ENCODE measurements at places on chromosomes 3 and 15.
A peak's percentile ranks its signal among the peaks of the same experiment; 100 is the strongest.

DNA sequence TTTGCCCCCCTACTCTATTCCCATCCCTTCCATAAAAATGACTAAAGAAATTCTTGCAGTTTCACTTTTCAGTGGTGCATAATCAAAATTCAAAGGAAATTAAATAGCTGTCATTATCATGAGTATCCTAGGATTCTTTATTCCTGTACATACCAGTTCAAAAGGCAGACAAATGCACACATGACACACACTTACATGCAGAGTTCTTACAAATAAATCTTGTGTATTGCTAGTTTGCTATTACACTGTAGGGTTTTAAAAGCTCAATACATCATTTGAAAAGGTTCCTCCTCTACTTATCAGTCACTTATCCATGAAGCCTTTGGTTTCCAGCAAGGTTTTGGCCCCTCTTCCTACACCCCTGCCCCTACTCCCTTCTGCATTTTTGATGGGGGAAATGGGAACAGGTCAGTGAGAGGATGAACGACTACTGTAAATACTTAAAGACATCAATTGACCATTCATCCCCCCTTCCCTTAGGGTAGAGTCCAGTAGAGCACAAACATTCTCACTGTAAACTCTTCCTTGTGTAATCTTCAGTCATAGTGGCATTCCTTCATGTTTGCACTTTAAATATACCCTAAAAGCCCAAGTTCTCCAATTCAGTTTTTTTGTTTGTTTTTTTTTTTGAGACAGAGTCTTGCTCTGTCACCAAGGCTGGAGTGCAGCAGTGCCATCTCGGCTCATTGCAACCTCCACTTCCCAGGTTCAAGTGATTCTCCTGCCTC lies 92.6 kb downstream of the SUCLG2 start:
- no peak for DNase-seq

DNA sequence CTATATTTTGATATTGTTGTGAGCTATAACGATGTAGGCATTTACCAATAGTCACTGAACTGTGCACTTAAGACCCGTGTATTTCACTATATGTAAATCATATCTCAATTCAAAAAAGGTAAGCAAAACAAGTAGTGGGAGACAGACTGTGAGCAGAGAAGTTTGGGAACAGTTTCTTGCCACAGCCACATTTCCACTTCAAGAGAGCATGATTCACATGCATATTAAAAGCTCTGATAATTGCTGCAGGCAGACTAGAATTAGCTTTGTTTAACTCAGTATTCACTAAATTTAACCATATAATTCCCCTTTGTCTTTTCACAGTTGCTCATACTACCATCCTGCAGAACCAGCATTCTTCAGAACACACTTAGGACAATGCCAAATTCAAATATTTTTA lies 168.4 kb upstream of the ZNF385D start:
- no peak for DNase-seq

DNA sequence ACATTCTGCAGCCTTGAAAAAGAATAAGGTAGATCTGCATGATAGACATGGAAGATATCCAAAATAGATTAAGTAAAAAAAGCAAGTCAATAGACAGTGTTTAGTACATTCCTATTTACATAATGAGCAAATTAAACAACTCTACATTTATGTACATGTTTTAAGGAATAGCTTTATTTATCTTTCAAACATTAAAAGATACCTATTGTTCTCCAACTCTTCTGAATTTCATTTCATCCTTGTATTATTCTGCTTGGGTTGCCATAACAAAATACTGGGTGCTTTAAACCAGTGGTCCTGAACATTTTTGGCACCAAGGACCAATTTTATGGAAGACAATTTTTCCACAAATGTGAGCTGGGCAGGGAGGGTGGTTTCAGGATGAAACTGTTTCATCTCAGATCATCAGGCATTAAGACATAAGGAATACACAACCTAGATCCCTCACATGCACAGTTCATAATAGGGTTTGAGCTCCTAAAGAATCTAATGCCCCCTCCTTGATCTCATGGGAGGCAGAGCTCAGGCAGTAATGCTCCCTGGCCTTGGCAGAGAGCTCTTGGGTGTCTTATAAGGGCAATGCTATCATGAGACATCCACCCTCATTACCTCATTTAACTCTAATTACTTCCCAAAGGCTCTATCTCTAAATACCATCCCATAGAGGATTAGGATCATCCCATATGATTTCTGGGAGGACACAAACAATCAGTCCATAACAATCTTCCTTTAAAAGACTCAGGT lies 6.8 kb upstream of the KATNBL1 start:
- no peak for DNase-seq

DNA sequence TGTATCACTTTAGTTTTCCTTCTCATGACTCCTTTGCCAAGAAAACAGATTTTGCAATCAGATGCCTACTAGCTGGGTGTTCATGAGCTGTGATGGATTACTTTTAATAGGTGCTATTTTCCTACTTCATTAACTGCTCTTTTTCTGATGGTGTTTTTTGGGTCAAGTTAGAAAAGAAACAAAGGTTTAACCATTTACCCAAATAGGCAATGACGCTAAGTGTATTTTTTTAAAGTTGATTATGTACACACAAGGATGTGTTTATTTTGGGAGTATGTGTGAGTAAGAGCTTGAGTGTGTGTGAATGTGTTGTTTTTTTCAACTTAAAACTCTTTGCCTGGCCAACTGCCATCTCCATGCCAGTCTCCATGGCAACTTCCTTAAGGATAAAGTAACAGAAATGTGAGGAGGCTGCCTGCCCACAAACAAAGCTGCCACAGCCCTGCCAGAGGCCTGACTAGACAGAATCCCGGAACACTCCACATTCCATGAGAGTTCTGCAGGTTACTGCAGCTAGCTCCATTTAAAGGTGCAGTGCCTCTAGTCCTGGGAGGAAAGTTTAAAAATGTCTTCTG lies 215.6 kb upstream of the RBMS3 start:
- DNase-seq, result peak; percentile 100

DNA sequence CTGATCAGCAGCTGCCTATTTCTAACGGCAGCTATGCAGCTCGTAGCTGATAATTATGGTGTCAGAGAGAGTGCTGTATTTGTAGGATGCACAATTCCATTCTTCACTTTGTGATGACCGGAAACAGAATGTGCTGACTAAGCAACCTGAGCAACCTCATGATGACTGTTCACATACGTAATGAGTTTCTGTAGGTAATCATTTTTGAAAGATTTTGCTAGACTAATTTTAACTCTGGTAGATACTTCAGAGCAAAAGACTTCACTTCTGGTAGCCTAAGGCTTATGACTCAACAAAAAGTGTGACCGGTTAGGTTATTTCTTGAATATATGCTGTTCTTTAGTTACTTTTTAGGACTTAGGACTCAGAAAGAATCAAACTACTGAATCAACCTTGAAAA lies 567.7 kb downstream of the NAALADL2 start:
- DNase-seq, result no peak

GRCh38 chr3:153749070-153749610 lies 372.1 kb upstream of the ARHGEF26 start:
- no peak for DNase-seq

- no peak for DNase-seq
Observed at GRCh38 chr3:103218146-103218545, 783.3 kb downstream of the ZPLD1 start.

GRCh38 chr3:184880276-184881019 lies 68.5 kb downstream of the VPS8 start:
- no peak for DNase-seq

DNA sequence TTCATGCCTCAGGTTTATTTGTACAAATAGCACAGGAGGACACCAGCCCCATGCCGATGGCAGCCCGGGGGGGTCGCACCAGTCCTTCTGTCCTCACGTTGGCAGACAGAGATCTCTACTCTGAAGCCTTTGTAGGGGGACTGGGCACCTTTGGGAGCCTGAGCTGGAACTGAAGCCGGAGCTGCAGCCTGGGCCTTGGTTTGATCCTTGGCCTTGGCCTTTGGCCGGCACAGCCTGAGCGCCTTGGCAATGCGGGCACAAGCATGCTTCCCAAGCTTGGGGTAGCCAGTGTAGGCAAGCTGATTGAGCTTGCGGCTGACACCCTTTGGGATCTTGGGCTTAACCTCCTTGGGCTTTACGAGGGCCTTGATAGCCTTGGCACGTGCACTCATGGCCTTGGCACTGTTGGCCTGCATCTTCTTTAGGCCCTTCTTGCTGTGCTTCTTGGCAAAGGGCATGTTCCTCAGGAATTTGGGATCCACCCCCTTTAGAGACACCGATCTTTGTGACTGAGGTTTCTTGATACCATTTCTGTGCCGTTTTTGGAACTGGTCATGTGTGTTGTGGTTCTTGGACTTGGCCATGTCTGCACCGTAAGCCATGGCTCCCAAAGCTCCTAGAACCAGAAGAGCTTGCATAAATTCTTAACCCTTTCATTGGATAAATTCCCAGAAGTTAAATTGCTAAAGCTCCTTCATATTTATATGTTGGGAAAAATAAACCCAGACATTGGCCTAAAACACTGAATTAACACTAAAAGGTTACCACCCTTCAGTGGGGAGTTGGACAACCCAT lies 33.4 kb upstream of the UACA start:
- DNase-seq, result no peak

GRCh38 chr3:112464264-112464663 lies 35.0 kb downstream of the BTLA start:
- no peak for DNase-seq

- no peak for DNase-seq
Observed at GRCh38 chr3:74328435-74328834, 286.0 kb downstream of the CNTN3 start.

DNA sequence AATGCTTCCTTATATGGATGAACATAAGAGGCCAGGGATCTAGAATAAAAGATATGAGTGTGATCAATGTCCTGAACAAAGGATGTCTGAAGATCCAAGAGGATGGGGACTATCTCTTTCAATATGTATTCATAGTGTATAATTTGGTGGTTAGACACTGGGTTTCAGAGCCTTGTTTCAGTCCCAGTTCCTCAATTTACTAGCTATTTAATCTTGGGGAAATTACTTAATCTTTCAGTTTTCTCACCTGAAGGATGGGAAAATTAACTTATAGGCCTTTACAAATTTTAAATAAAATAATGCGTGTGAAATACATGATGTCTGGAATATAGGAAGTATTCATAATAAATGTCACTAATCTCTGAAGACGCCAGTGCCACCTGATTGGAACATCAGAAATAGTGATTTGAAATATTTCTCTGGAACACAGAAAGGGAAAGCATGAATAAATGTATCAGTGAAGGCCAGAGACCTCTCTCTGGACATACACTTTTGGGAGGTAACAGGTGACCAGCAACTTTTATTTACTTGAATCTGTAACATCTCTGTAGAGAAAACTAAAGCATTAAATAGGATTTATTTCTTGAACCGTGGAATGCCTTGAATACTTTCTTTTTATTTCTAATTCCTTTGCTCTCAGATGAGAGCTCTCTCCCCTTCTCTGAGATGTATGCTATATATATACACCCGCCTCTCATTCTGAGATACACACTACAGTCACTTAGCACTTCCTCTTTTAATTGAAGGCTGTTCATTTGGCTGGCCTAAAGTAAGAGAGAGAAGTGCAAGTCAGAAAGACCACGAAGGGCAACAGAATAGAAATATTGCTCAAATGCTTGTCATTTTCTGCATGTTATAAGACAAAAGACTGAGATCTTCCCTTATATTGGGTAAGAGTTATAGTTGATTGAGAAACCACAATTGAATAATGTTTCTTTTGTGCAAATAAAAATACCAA lies 407.1 kb downstream of the LSAMP start:
- DNase-seq, result no peak

DNA sequence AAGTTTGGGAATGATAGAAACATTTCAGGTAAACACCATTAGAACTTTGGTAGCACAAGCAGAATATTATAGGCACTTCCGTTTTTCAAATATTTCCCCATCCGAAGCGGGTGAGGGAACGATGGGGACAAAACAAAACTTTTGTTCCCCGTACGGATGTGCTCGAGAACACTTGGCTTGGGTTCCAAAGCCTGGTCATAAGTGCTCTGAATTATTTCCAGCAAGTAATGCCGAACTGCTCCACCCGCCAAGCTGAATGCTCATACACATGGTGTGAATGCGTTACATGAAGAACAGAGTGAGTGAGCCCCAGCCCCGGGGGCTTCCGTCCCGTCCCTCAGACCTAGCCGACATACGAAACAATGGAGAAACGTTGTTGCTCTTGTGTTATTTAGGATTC lies 438.2 kb upstream of the ARRDC4 start:
- DNase-seq, result no peak
